ENCODE measurements at places on chromosomes 6 and 20.

DNA sequence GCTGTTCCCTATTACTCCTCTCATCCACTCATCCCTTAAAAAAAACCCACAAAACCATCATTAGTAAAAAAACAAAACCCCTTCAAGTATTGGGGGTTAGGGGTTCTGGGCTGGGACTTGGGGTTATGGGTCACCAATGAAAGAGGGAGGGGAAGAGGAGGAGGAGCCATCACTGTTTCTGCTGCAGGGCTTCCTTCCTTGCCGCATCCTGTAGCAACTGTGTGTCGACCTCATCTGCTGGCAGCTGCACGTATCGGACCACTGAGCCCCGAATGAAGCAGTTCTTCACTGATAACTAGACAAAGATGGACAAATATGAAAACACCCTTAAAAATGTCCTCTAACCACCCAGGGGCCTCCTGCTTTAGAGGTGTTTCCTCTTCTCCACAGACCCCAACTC is 2.0 kb upstream of the VARS1 start:
- DNase-seq = no peak

- no peak for DNase-seq
Measured at GRCh38 chr20:40511478-40511877, 177.6 kb downstream of the MAFB start.

GRCh38 chr20:49899541-49900383 is 15.6 kb downstream of the SPATA2 start:
- DNase-seq = no peak

GRCh38 chr6:2410656-2411380 is 165.4 kb upstream of the GMDS start:
- DNase-seq = no peak

GRCh38 chr6:53134601-53135235 is 13.9 kb downstream of the GCM1 start:
- no peak for DNase-seq

Measured in ELR (cell line).